ENCODE measurements at places on chromosomes 3 and 15. TPM values are rescaled to one million over a fixed set of nuclear protein-coding genes. Genes with fewer than 3 reads are reported as not detected.

RTP1 gene
- total RNA-seq = 0.41 TPM

DNA sequence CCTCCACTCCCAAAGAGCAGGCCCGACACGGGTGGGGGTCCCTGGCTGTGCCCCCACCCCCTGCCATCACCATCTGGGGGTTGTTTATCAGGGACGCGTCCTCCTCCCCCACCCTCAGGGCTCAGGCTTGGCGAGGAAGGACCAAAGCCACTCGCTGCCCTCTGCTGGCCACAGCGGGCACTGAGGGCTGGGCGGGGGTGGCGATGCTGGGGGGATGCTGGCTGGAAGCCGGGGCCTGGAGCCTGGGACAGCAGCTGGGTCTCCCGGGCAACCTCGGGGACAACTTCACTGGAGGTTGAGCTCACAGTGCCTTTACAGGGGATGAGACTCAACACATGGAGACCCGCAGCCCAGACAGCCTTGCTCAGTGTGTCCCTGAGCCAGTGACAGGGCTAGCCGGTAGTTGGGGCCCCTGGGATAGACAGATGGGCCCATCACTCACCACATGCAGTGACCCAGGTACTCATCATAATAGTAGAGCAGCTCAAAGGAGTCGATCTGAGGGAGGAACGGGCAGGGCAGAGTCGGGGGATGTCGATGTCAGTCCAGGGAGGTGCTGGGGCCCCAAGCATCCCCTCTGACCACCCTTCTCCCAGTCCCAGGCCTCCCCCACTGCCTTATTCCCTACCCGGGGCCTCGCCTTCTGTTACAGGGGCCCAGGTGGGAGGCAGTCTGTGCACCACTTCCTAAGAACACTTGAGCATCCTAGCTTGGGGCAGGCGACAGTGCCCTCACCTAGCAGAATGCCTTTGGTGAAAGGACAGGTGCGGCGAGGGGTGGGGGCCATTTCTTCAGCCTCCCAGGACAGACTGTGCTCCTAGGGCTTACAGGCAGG is 5.9 kb upstream of the CALML4 start:
- DNase-seq = peak; percentile 83

GRCh38 chr3:136939489-136939888 is 18.3 kb upstream of the IL20RB start:
- no peak for DNase-seq

TRIM69 gene
- 40.4 TPM for total RNA-seq

GRCh38 chr3:189771842-189772450 is 140.8 kb downstream of the TP63 start:
- DNase-seq = no peak

CCRL2 gene
- total RNA-seq = 0.41 TPM

- no peak for DNase-seq
Observed at GRCh38 chr15:48451241-48451640, 120.0 kb downstream of the DUT start.

ZSCAN2 gene
- total RNA-seq = 34.2 TPM

DNA sequence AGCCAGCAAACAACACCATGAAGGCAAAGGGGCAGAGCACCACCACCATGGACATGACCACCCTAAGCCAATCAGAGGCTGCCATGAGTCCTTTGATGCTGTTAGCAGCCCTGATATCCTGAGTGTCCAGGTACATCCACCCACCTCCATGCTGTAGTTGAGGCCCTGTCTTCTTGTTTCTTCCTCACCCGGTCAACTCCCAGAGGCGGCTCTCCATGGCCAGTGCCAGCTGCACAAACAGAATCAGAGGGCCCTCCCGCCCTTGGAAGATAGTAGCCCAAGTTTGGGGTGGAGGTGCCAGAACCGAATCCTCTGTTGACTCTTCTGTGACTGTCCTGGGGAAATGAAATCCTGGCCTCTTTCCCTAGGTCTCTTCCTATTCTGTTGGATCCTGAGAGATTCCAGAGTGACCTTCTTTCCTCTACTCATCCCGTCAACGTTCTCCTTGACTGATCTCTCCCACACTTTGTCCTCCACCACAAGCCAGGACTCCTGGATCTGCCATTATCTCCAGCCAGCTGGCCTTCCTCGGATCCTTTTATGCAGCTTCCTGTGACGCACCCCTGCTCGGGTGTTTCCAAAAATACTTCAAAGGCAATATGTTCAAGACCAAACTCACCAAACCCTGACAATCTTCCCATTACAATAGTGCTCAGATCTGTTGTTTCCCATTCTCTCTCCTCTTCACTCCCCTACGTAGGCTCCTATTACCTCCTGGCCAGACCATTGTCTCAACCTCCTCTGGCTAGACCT is 45.4 kb upstream of the DLG1 start:
- no peak for DNase-seq

GRCh38 chr3:69490235-69490634 is 104.3 kb upstream of the FRMD4B start:
- DNase-seq = no peak

DNA sequence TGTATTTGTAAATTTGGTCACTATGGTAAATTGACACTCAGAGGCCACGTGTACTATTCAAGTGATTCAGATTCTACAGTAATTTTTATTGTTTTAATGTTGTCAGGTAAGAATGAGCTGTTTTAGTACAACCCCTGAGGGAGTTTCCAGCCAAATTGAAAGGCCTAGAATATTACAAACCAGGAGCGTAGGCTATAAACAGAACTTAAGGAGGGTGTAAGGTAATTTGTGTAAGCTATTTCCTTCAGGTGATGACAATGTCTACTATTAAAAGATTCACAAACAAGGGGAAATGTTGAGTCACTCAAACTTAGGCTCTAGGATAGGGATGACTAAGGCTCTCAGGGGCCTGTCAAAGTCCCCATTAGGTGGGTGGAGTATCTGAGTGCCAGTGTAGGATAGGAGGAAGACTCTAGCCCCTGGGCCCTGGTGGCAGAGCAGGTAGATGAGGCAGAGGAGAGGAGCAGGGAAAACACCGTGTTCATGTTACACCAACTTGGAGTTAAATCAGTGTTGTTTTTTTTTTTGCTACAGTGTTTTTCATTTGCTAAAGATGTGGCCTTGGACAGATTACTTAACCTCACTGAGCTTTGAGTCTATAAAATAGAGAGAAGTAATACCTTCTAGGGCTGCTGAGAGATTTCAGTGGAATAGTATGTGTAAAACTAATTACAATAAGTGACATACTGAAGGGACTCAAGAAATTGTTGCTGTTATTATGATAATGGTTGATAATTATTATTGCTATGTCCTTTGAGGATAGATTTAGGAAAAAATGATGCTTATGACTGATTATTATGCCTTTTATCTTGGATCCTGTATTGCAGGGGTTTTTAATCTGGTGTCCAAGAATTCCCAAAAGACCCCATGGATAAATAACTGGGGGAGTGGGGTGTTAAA is 10.3 kb downstream of the TM4SF1 start:
- DNase-seq = no peak

DNA sequence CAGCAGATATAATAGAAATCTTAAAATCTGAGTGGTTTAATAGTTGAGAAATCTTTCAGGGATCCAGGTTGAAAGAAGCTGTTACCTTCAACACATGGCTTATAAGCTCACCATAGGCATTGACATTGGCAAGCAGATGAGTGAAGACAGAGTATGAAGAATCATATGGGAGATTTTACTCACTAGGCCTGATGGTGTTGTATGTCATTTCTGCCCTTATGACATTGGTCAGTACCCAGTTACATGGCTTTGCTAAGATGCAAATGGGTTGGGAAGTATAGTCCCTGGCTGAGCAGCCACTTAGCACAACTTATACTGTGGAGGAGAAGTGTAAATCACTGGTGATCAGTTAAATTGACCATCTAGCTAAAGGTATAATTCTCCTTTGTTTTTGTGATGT is 5.9 kb downstream of the TFG start:
- no peak for DNase-seq

GRCh38 chr15:36689012-36689321 is 109.5 kb downstream of the CDIN1 start:
- DNase-seq = no peak

RCCD1 gene
- 14.3 TPM for total RNA-seq
